NCI-H1436 treated with DMSO at 0.1 percent for 48 hours (cell line): ENCODE measurements at places on chromosomes 3 and 15.

DNA sequence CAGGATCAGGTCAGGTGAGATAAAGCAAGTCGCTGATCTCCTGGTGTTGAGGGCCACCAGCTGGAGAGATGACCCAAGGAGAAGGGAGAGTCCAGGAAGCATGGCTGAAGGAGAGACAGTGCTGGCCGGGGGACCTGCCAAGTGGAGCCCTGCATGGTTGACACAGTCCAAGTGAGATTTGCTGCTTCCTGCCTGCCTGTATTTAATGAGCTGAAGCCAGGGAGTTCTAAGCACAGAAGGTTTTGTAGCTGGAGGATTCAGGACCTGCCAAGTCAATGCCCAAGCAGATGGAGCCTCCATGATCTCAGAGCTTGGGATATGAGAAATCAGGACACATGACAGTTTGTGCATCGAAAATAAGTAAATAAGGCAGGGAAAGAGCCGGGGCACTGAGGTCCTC is 125.6 kb downstream of the SRGAP3 start:
- DNase-seq = no peak

DNA sequence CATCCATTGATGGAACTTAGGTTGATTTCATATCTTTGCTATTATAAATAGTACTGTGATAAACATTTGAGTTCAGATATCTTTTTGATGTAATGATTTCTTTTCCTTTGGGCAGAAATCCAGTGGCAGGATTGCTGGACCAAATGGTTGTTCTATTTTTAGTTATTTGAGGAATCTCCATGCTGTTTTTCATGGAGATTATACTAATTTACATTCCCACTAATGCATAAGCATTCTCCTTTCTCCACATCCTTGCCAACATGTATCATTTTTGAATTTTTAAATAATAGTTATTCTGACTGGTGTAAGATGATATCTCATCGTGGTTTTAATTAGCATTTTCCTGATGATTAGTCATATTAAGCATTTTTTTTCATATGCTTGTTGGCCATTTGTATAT is 144.0 kb upstream of the SUCLG2 start:
- DNase-seq = no peak

DNA sequence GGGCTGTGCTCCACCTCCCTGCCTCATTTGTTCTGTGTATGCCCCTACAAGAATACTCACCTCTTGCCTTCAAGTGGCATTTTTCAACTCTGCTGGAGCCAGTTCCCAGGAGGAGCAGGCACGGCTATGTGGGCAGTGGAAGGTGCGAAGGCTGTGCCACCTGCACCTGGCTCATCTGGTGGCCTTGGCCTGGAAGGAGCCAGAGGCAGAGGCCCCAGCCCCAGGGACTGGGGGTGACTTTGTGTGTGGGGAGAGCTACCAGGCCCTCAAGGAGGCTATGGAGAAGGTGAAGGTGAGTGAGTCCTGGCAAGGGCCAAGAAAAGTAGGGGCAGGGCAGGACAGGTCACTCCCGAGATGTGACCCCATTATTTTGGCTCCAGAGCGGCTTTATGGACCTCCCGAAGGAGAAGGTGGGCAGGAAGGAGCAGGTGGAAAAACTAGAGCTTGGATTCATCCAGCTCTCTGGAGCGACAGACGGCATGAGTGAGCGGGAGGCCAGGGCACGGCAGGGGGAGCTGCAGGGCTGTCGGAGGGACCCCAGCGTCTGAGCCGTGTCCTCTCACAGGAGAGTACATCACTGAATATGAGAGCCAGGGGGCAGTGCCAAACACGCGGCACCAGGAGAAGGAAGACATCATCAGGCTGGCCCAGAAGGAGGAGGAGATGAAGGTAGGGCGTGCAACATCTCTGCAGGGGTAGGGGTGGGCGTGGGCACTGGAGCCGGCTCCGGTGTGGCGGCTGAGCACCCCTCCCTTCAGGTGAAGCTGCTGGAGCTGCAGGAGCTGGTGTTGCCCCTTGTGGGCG is 57.3 kb upstream of the UBE2Q2 start:
- no peak for DNase-seq

DNA sequence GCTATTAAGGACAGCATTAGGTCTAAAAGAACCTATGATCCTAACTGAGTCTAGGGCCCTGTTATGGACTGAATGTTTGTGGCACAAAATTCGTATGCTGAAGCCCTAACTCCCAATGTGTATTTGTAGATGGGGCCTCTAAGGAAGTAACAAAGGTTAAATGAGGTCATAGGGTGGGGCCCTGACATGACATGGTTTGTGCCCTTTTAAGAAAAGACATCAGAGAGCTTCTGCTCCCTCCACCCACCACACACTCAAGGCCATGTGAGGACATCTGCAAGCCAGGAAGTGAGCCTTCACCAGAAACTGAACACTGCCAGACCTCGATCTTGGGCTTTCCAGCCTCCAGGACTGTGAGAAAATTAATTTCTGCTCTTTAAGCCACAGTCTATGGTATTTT is 49.2 kb downstream of the PHC3 start:
- no peak for DNase-seq

GRCh38 chr15:37771465-37771864 is 163.0 kb upstream of the TMCO5A start:
- no peak for DNase-seq

DNA sequence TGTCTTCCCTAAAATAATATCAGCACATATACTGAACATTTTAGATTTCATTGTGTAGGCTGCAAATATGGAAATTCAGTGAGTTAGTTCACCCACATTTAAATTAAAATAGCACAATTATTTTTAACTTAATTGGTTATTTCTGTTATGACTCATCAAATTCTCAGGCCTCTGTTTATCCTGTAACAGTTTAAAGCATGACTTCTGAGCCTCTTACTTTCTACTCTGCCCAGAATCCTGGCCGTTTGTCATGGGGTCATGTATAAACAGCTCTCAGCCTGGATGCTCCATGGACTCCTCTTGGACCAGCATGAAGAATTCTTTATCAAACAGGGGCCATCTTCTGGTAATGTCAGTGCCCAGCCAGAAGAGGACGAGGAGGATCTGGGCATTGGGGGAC is 12.2 kb downstream of the TUBGCP4 start:
- no peak for DNase-seq

GRCh38 chr3:138078901-138079344 is 36.5 kb downstream of the DZIP1L start:
- no peak for DNase-seq

- DNase-seq = no peak
Observed at GRCh38 chr3:101074518-101074917, 81.3 kb upstream of the ABI3BP start.

GRCh38 chr3:155178810-155179436 is 98.8 kb downstream of the MME start:
- no peak for DNase-seq
